Daoy (cell line): ENCODE measurements at places on chromosomes 3 and 15. TPM values are rescaled to one million over a fixed set of nuclear protein-coding genes. Genes with fewer than 3 reads are reported as not detected.
A peak's percentile ranks its signal among the peaks of the same experiment; 100 is the strongest.

GRCh38 chr3:130725746-130726145 lies 20.9 kb downstream of the PIK3R4 start:
- no peak for DNase-seq

DNA sequence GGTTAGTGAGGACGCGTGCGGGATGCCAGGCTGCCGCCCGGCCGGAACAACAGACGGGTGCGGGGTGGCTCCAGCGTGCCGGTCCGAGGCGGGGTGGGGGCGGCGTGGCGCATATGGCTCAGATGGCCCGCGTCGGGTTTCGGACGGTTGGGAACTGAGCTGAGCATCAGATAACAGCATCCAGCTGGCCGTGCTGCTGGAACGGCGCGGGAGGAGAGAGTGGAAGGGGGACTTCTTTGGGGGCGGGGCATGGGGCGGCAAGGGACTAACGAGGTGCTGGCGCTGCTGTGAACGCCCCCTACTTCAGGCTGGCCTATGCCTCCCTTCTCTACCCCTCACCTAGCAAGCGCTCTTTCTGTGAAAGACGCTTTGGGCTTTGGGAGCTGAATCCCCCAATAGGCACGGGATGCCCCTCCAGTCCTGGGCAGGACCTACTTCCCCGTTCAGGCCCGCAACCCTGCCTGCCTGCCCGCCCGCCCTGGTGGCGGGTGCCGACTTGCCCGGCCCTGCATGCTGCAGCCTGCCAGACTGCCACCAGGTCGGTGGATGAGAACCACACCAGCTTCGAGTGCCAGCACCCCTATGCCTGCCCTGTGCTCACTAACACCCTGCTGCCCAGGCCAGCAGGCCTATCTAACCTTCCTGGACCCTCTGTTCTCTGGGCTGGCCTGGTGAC lies 542 bp downstream of the INKA1 start:
- DNase-seq = peak; percentile 14

DNA sequence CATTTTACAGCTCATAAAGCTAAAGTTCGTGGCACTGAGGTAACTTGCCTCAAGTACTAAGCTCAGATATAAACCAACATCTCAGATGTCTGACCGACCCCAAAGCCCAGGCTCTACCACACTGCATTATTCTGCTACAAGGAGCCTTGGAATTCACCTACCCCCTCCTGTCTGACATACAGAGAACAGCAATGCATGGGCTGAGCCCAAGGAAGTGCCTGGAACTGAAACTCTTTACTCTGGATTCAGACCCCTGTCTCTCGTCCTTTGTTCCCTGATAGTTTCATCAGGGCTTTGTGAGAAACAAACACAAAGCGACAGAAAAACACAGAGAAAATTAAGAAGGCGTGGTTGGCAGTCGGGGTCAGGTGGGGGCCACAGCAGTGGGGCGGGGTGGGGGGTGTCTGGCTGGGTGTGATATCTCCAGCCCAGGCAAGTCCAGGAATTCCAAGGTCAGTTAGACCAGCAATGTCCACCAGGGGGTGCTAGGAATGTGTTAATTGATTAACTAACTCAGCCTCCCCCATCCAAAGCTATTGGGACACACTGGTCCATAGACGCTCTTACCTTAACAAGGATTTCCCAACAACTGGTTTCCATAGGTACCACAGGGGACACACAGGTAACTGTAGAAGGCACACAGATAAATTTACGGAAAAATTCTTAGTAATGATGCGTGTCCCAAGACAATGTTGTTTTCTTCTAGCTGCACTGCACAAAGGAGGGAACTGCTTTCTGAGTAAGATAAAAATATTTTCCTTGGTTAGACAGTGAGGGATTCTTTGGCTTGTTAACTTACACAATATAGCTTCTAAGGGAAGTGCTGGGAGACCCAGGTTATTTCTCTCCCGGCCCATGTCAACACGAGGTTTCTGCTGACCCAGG lies 18.8 kb upstream of the SSUH2 start:
- peak; percentile 55 for DNase-seq

DNA sequence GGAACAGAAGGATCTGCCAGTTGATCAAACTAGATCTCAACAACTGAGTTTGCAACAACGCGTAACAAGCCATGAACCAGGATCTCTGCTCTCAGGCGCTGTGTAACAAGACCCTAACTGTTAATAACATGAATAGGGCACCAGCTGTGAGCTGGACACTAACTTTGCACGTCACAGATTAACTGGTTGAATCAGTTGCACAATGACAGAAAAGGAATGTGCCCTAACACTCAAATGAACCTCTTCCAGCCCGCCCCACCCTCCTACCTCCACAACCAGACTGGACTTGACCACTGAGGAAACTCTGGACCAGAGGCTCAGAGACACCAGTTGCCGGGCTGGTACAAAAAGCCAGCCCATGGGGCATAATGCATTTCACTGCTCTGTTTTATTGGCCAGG lies 34.3 kb downstream of the MCF2L2 start:
- DNase-seq = no peak

DNA sequence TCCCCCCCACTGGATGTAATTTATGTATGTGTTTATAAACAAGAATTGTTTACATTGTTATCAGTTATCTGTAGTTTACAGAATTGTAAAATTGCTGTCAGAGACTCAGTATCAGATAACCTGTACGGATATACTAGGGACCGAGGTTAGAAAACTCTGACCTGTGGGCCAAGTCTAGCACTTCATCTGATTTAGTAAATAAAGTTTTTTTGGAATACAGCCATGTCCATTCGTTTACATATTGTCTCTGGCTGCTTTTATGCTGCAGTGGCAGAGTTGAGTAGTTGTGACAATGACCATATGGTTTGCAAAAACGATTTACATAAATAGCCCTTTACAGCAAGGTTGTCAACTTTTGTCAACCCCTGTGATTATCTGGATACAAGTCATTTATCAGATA lies 52.6 kb downstream of the LRRC28 start:
- DNase-seq = no peak

AP3B2 gene
- 0.24 and 1.5 TPM in 2 replicates for total RNA-seq

DNA sequence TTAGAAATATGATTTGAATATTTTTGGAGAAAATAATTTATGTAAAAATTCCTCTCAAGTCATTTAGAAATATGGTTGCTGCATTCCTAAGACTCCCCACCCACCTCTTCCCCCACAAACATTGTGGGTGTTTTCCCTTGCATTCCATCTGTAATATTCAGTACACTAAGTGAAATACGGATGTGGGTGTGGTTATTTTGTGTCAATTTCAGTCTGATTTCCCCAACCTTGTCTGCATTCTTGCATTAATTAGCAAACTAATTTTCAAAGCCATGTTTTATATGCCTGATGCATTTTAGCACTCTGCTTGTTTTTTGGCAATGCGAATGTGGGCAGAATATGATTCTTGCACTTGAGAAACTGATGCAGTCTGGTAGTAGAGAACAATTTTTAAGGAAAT lies 408.3 kb upstream of the RGMA start:
- DNase-seq = peak; percentile 25

DNA sequence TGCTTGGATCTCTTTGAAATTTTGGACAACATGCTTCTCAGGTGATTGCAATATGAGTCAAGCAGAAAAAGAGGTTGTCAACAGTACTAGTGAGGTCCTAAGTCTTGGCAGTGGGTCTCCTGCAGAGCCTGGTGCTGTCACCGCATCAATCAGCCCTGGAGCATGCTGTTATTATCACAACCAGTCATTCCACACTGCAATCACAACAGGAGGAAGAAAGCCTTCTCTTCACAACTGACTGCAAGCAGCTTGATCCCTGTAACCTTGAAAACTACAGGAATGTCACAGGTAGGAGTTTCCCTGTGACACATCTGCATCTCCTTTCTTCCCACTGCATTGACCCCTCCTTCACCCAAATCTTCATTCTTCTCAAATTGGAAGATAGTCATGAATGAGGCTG lies 451.1 kb upstream of the ATP11B start:
- DNase-seq = no peak

DNA sequence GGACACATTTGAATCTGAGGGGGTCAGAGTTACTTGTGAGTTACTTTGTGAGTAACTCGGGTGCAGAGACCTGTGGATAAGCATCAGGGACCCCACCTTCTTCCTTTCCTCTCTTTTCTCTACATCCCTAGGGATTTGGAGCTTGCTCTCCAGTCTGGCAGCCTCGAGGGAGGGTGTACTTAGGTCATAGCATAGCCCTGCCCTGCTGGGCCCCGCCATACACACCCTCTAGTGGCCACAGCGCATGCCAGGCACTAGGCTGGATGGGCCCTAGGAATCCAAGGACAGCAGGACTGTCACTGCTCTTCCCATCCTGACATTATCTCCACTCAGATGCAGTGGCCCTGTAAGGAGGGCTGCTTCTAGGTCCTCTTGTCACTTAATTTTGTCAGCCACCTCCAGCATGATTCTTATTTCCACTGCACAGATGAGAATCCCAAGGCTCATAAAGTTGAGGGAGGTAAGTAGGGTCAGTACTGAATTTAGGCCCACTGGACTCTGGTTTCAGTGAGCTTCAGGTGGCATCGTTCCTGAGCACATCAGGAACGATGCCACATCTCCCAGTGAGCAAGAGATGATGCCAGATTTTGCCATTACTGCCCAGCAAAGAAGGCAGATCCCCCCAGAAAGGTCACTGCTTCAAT lies 3.6 kb upstream of the SMAD6 start:
- peak; percentile 73 for DNase-seq

AQP9 gene
- not detected in 2 replicates for total RNA-seq

CCR8 gene
- not detected in 2 replicates for total RNA-seq

DNA sequence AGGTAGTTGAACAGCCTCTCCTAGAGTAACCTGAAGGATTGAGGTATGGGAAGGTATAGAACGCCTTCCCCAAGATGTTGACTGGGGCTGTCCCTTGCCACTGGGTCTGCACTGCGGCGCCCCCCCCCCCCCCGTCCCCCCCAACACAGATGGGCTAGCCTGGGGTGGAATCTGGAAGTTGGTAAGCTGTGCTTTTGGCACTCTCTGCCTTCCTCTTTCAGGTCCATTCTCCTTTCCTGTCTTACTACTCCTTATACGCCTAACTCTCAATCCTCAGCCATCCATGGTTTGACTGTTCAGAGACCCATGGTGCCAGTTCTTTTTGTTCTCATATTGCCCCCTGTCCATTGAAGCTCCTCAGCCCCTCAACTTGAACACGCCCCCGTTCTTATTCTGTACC lies 42.8 kb downstream of the MAP2K1 start:
- DNase-seq = no peak

DNA sequence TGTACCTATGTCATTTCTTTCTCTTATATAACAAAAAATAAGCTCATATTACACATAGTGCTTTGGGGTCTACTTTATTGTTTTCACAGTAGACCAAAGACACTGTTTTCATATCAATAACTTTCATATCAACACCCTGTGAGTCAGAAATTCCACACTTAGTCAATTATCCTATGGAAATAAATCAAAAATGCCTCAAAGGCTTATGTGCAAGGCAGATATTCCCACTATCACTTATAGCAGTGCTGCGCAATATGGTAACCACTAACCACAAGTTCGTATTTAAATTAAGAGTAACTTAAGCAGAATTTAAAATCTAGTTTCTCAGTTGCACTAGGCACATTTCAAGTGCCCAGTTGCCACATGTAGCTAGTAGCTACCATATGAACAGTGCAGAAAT lies 15.9 kb downstream of the SCG3 start:
- DNase-seq = no peak

GRCh38 chr3:25784971-25785370 lies 1.7 kb upstream of the NGLY1 start:
- no peak for DNase-seq

DNA sequence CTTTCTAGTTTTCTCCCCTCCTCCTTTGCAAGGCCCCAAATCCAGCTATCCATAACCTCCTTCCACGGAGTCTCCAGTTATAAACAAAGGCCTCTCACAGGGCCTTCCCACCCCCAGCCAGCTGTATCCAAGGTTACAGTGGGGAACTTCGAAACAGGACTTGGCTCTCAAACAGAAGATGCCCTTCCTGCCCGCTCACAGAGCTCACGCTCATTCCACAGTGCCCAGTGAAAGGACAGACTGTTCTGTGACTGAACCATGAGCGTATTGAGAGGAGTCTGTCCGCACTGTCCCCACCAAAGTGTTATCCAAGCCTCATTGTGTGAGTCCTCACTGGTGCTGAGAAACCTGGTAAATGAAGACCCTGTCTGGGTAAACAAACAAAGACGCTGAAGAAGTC lies 35.4 kb downstream of the ARHGAP31 start:
- DNase-seq = no peak

IL17RD gene
- 0.46 and 0.71 TPM in 2 replicates for total RNA-seq

DNA sequence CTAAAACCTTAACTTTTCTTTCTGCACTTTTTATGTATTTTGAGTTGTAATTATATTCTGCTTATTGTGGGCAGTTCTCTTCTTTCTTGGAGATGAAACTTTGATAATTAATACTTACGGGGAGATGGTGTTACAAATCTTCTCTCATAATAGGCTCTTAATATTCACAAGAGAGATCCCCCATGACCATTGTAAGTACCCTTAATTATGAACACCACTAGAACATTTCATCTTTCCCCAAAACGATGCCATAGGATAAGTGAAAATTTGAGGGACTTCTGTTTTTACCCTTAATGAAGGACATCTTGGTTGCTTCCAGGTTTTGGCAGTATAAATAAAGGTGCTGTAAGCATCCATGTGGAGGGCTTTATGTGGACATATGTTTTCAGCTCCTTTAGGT lies 60.7 kb downstream of the PIAS1 start:
- DNase-seq = no peak

- DNase-seq = no peak
Measured at GRCh38 chr15:29220852-29221251, 48.8 kb downstream of the NSMCE3 start.

GRCh38 chr15:26838742-26839460 lies 28.0 kb upstream of the GABRA5 start:
- DNase-seq = peak; percentile 66

- no peak for DNase-seq
Measured at GRCh38 chr3:196554205-196554604, 14.1 kb downstream of the WDR53 start.

GRCh38 chr3:12443781-12444522 lies 40.3 kb upstream of the TSEN2 start:
- no peak for DNase-seq

DNA sequence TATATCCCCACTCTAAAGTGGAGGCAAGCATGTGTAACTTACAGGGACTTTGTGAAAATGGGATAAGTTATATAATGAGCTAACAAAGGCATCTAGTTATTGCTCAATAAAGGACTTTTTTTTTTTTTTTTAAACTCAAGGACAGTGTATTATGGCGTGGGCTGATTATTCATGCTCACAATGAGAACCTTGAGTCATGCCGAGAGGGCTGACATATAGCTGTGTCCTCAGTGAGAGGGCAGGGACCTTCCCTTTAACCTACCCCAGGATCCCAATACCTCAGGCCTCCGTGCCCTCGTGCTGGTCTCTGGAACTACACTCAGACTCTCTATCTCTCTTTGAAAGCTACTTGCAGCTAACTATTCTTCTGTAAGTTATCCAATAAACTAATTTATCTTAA lies 319.9 kb upstream of the ICE2 start:
- DNase-seq = peak; percentile 67

UROC1 gene
- total RNA-seq = not detected in 2 replicates

SEMA3G gene
- total RNA-seq = 0.34 TPM in 1 of 2 replicates, not detected in the other
